H1 (cell line): ENCODE measurements at places on chromosomes 7 and 10.

DNA sequence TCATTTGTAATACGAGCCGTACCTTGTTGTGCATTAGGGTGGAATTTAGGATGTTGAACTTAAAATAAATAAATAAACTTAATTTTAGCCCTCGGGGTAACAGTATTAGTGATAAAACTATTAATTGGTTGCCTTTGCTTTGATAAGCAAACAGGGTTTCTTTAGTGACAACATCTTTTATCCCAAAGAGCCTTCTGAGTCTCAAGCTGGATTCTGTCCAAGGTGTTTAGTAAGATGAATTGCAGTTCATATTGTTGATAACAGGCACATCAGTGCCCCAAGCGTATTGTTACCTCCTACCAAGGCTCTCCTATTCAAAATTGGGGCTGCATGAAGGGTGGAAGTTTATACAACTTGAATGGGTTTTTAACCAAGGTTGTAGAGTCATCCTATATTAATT is 144.4 kb upstream of the CELF2 start:
- DNase-seq = no peak

DNA sequence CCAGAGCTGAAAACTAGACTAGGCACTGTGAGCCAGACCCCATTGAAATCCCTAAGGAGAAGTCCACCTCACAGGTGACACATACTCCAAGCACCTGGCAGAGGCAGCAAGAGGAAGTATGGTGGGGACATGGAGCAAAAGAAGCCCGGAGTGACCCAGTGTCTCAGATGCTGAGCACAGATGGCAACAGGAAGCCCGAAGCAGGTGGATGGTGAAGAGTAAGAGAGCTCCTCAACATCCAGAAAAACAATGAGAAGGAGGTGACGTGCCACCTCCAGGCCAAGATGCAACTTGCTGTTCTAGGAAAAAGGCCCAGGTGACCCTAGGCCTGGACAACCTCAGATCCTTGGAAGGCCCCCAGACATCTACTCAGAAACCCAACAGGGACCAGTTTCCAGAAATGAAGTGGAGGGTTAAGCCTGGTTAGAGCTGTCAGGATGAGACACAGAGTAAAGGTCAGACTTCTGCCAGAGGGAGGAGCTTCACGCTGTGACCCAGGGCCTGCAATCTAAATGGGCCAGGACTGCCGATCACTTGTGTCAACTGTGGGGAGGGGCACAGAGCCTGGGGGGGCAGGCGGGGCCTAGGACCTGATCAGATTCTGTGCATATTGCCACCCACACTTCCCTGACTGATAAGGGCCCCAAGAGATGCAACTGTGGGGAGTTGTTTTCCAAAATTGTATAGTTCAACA is 2.4 kb upstream of the COBL start:
- no peak for DNase-seq

GRCh38 chr10:132022241-132022640 is 40.5 kb upstream of the BNIP3 start:
- no peak for DNase-seq

GRCh38 chr7:1058821-1059199 is 14.5 kb downstream of the GPR146 start:
- no peak for DNase-seq

DNA sequence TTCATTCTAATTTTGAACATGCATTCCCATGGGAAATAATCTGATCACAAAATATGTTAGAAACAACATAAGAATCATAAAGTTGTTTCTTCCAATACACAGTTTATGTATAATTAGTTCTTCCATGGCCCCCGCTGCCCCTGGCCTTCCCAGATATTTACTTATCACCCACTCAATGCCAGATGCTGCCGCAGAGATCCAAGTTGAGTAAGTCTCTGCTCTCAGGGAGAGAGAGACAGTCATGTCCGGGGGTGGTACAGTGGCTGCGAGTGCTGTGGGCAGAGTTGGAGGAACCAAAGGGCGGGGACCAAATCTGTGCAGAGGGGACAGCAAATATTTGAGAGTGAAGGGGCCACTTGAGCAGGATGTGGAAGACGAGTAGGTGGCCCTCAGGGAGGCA is 37.1 kb downstream of the COL26A1 start:
- no peak for DNase-seq

GRCh38 chr7:16137944-16138343 is 283.4 kb downstream of the CRPPA start:
- no peak for DNase-seq
